ENCODE measurements at places on chromosomes 3 and 15.

- peak; percentile 16 for DNase-seq
These were observed 69.7 kb downstream of the GAP43 start for GRCh38 chr3:115692887-115693524.

- DNase-seq: no peak
These were observed 5.6 kb upstream of the MECOM start for GRCh38 chr3:169668957-169669741.

DNA sequence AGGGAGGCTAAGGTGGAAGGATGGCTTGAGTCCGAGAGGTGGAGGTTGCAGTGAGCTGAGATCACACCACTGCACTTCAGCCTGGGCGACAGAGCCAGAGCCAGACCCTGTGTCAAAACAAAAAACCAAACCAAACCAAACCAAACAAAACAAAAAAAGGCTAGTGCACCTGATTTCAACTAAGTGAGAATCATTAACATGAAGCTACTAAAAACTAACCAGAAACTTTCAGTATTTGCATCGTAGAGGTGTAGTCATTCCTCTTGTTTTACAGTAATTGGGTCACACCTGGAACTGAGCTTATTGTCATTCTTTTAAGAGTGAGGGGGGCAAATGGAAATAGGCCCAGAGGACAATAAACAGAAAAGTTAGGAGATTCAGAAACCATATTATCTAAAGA, 58.5 kb downstream of the ST6GAL1 start:
- DNase-seq: no peak

DNA sequence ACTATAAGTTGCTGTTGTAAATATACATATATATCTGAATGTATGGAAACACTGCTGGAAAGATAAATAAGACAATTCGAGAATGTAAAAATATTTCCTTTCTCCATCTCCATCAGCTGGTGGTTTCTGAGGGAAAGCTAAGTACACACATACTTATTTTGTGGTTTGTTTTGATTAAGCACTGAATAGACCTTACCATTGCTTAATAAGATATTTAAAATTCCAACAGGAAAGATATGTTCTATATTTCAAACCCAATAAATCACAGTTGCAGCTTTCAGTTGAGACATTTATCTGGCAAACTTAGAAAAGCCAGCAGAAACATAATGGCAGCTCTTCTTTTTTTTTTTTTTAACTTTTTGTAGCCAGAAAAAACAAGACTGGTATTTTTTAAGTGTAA, 160.4 kb downstream of the VGLL3 start:
- no peak for DNase-seq

DNA sequence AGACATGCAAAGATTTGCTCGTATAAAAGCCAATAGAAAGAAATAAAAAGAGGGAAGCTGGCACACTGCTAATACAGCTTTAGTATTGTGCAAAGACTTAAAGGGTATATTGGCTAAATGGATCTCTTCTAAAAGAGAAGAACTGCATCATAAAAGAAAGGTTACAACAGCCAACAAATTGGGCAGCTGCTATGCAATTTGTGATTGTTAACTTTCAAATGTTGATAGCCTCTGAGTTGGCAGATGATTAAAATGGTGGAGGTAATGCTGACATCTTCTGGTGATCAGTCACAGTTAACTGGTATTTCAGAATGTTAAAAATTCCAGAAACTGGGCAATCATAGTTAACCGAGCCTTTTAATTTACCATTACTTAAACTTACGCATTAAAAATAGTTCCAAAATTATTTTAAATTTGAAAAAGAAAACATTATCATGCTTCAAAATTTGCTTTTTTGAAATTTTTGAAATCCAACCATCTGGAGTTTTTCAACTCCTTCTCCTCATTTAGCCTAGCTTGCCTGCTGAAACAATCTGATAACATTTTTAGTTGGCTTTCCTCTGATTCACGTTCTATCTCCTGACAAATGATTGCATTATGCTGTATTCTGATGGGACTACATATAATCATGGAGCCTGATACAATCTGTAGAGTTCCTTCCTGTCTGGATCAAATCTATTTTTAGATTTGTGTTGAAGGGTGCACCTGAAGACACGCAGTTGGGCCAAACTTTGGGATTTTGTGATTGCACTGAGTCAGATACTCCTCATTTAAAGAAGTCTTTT, 144.0 kb upstream of the PDZRN3 start:
- no peak for DNase-seq

DNA sequence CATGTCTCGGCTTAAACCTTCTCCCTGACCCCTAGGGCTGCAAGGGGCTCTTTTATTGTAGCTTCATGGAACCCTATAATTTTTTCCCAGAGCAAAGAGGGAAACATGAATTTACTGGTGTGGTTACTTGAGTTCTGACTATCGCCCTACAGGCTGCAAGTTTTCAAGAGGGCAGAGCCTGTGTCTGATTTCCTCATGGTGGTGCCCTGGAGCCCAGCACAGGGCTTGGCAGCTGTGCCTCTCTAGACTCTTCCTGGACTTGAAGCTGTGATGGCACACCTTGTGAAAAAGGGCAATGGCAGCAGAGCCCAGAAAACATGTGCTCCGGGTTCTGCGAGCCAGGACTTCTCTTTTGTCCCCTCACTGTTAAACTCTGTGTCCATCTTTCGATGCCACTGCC, 34.2 kb upstream of the TF start:
- DNase-seq: no peak

DNA sequence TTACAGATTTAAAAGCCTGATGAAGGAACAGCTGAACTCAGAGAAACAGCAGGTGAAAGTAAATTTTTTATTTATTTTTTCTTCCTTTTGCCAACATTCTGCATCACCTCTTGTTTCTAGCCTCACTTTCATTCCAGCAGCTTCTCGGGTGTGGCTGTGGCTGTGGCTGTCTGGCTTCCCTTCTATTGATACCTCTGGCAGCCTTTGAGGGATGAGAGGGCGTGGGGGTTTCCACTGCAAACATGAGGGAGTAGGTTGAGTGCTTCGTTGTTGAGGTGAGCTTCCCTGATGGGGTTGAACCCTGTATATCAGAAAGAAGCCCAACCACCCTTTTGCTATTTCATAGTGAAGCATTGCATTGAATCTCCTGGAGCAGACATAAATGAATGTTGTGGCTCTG, 6.2 kb upstream of the TMC3 start:
- no peak for DNase-seq

GRCh38 chr3:8094415-8094814, 407.2 kb upstream of the LMCD1 start:
- DNase-seq: no peak

GRCh38 chr3:71488391-71488809, 95.1 kb downstream of the FOXP1 start:
- DNase-seq: no peak

GRCh38 chr15:37698679-37699078, 235.8 kb upstream of the TMCO5A start:
- DNase-seq: no peak

DNA sequence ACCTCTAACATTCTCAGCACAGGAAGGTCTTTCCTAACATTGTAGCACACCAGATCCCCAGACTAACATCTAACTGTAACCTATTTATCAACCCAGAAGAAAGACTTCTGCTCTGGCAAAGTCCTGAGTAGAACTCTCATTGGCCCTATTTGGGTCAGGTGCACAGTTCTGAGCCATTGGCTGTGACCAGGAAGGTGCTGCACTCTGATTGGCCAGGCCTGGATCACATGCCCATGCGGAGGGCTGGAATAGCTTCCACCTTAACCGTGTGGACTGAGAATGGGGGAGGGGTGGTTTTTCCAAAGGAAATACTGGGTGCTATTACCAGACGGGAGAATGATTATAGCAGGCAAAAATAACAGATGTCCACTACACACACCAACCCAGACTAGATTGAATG, 11.5 kb downstream of the FEZF2 start:
- no peak for DNase-seq

DNA sequence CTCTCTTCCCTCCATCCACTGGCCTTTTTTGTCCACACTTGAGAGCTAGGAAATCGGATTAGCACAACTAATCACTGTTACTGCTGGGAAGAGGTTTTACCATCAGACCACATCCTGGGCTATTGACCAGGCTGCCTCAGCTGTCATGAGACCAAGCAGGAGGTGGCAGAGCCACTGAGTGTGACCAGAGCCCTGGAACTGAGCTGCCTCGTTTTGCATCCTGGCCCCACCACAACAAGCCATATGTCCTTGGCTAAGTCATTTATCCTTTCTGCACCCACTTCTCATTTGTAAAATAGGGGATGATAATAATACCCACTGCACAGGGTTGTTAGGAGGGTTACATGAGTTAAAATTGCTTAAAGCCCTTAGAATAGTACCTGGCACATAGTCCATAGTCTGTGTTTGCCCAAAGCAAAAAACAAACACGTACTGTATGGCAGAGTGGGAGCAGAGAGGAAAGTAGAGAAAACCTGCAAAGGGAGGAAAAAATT, 34.1 kb downstream of the TMEM158 start:
- DNase-seq: no peak

- no peak for DNase-seq
These were observed 92.2 kb downstream of the TBC1D2B start for GRCh38 chr15:77985031-77985930.

- DNase-seq: no peak
These were observed 47.2 kb upstream of the SMAD6 start for GRCh38 chr15:66654739-66655375.

- DNase-seq: no peak
These were observed 684 bp downstream of the CAPN3 start for GRCh38 chr15:42359985-42360384.

- no peak for DNase-seq
These were observed 61.2 kb downstream of the TSC22D2 start for GRCh38 chr3:150469031-150469930.

GRCh38 chr15:78715930-78716329, 74.9 kb upstream of the CHRNB4 start:
- DNase-seq: no peak

- no peak for DNase-seq
These were observed 4.0 kb downstream of the HIGD1A start for GRCh38 chr3:42800251-42800650.

- DNase-seq: no peak
These were observed 207.7 kb downstream of the PLOD2 start for GRCh38 chr3:145953316-145953715.

DNA sequence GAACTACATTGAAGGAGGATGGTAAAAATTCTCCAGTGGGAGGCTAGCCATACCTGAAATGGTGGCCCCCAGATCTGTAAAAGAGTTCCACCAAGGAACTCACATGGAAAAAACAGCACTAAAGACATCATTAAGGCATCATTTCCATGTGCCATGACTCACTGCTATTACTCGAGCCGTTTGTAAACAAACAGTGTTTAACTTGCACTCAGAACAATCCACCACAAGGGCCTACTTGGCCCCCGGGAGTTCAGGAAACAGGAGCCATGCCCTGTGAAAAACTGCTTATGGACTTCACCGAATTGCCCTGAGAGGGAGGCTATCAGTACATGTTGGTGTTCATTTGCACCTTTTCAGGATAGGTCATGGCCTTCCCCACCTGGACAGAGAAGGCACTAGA, 18.2 kb downstream of the CCR4 start:
- no peak for DNase-seq

DNA sequence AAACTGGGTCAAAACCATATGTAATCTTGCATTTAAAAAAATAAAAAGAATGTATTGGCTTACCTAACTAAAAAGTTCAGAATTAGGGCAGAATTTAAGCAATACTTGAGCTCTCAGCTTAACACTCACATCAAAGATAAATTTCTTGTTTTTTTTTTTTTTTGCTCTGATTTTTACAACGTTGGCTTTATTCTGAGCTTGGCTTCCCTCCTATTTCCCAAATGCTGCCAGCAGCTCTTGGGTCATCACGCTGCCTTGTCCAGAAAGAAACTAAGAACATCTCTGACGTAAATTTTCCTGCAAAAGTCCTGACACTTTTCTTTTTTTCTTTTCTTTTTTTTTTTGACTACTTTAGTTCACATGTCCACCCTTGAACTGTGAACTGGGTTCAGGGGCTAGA, 150.6 kb upstream of the TGFBR2 start:
- DNase-seq: no peak

GRCh38 chr3:63383040-63383439, 104.9 kb downstream of the SYNPR start:
- DNase-seq: no peak

- no peak for DNase-seq
These were observed 11.2 kb downstream of the VGLL4 start for GRCh38 chr3:11632564-11632963.
